Activated T-helper 1 cell treated with anti-CD3 and anti-CD28 coated beads, Interleukin-12 subunit alpha, Interleukin-12 subunit beta, Interleukin-2, Interleukin-4 antibody, amounts not matched to agents 30 ng/mL and 10 ng/mL and 1 ng/mL, durations not matched to agents 14 hours and 24 hours and 36 hours (primary cell): ENCODE measurements at places on chromosomes 3 and 15.

GRCh38 chr15:27422997-27423396 lies 452.0 kb downstream of the GABRG3 start:
- DNase-seq = no peak

GRCh38 chr15:72420576-72420975 lies 22.5 kb downstream of the TMEM202 start:
- no peak for DNase-seq

GRCh38 chr3:77081240-77081661 lies 41.4 kb downstream of the ROBO2 start:
- DNase-seq = no peak

- no peak for DNase-seq
Observed at GRCh38 chr3:59660852-59661625, 611.2 kb upstream of the CFAP20DC start.

GRCh38 chr15:91881569-91882297 lies 28.2 kb downstream of the SLCO3A1 start:
- no peak for DNase-seq

DNA sequence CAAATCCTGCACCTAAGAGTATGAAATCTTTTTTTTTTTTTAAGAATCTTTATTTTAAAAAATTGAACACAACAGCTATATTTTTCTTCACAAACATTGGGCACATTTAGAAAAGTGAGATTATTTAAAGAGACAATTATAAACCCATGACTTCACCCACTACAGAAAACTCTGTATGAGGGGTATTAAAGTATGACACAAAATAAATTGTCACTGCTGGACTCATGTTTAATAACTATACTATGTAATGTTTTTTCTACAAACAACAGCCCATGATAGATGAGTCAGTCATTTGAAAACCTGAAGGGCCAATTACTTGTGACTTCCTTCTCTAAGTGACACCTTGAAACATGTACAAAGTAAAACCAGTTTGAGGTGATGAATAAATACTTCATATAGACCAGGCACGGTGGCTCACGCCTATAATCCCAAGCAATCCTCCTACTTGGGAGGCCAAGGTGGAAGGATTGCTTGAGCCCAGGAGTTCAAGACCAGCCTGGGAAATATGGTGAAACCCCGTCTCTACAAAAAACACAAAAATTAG lies 36.0 kb downstream of the AQR start:
- DNase-seq = no peak

GRCh38 chr15:83558146-83558545 lies 95.8 kb upstream of the ADAMTSL3 start:
- no peak for DNase-seq

DNA sequence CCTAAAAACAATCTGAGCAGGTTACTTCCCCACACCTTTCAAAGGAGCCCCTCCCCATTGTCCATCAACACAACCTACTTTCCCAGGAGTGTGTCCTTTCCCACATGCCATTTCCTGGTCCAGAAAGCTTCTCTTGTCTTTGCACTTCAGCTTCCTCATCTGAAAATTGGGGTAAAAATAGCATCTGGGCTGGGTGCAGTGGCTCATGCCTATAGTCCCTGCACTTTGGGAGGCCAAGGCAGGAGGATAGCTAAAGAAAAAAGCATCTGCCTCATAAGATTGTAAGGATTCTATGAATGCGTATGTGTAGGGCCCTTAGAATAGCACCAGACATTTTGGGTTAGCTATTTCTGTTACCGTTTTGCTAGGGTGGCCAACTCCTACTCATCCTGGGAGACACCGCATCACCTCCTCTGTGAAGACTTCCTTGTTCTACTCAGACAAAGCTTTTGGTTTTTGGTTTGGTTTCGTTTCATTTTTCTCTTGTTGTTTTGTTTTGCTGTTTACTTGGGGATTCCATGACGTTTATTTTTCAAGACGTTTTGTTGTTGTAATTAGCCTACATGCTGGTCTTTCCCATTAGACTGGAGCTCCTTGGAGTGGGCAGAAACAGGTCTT lies 224.4 kb upstream of the TLE3 start:
- no peak for DNase-seq

- DNase-seq = no peak
Observed at GRCh38 chr3:116864590-116864927, 155.0 kb downstream of the TUSC7 start.

DNA sequence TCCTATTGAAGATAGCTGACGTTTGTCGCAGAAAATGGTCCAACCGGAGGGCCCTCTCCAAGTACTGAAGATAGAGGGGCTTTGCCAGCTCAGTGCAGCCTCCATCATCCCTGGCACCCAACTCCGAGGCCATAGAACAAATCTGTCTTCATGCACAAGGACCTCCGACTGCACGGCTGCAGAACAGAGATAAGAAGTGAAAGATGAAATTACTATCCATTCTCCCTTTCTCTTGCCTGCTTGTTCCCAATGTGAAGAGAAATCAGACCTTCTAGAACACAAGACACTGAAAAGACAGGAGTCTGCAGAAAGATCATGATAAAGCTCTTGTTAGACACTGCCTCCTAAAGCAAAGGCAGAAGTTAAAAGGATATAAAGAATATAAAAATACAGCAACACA lies 19.9 kb downstream of the INO80 start:
- no peak for DNase-seq
